ENCODE measurements at places on chromosomes 4 and X.

DNA sequence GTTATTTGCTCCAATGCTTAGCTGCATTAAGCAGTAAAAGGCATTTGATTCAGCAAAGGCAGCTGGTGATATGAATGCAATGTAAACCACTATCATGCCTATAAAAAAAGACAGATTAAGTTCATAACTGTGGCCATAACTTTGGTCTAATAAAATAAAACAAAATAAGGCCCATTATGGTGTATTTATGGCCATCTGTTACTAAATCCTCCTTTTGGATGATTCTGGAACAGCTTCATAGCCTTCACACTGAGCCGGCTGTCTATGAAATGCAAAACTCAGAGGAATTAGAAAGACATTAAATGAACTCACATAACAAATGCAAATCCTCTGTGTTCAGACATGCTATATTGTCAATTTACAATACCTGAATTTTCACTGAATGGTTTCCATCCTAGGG, 223.7 kb upstream of the FAT4 start:
- no peak for DNase-seq

- DNase-seq: no peak
Measured at GRCh38 chr4:21018817-21019216, 318.6 kb downstream of the PACRGL start.

DNA sequence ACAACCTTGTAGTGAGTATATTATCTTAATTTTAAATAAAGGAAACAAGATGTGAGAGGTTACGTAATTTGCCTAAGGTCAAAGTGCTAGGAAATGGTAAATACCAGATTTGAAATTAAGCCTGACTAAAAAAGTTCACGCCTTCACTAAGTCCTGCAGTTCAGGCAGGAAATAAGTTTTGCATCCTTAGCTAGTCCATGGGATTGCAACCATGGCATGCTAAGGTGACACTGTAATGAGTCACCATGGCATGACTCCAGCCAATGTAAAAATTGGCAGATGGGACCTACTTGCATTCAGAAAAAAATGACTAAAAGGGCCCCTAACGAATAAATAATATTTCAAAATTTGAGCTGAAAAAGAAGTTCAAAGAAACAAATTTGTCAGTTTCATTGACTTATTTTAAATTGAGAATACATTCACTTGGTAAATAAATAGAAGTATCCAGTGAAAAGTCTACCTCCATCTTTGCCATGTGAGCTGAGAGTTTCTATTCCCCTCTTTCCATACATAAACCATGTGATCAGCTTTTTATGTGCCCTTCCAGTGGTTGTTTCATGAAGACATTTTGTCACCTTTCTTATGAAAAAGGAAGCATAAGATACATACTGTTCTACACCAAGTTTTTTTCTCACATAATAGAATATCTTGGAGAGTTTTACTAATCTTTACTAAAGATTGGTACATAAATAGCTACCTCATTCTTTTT, 72.4 kb downstream of the ANKRD50 start:
- DNase-seq: peak; percentile 60

- DNase-seq: no peak
Measured at GRCh38 chrX:53412446-53412845, 10.0 kb downstream of the SMC1A start.

DNA sequence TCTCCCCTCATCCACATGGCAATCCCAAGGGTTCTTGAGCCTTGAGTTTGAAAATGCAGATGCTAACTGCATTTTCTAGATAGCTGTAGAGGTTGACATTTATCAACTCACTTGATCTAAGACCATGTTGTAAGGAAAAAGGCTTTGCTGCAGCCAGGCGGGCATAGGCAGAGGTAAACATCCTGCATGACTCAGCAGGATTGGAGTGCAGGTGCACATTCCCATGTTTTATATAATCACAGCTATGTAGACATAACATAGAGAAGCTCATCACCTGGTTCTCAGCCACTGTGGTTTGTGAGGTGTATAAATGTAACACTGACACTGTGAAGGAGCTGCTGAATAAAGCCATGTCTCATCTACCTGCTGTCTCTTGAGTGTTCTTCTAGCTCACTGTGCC, 62.3 kb upstream of the PDE5A start:
- no peak for DNase-seq

- no peak for DNase-seq
Measured at GRCh38 chr4:128715616-128716015, 93.9 kb upstream of the JADE1 start.

DNA sequence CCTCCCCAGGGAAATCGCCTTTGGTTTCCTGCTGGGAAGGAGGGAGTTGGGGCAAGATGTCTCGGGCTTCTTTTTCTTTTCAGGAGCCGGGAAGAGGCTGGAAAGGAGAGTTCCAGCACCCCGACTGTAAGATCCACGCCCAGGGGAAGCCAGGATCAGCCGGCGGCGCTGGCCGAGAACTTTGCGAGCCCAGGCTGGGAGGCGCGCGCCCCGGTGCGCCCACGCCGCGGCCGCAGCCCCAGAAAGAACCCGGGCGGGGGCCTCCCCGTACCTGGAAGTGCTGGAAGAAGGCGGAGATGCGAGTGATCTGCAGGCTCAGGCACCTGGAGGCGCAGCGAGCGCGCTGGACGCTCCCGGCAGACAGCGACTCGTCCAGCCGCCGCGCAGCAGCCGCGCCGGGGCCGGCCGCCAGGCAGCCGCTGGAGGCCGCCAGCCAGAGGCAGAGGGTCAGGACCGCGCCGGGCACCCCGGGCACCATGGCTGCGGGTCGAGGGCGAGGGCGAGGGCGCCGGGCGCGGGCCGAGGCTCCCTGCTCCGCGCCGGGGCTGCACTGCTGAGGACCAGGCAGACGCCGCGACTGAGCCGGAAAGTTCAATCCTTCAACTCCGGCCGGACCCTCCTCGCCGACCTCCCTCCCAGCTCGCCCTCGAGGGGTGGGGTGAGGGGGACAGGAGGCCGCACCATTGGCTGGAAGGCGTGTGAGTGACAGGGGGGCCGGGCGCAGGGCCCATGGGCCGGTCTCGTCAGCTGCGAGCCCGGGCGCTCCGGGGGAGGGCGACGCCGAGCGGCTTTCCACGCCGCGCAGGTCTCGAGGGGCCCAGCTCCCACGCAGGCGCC, at the start of gene ANOS1:
ANOS1 (minus strand) TSS at position 579 of the 837 bp plus-strand sequence; CDS start at position 478, 101 bp downstream.
- DNase-seq: no peak

- DNase-seq: no peak
Measured at GRCh38 chr4:89222170-89222569, 85.4 kb downstream of the GPRIN3 start.

- no peak for DNase-seq
Measured at GRCh38 chr4:123438031-123438430, 41.4 kb downstream of the SPRY1 start.

DNA sequence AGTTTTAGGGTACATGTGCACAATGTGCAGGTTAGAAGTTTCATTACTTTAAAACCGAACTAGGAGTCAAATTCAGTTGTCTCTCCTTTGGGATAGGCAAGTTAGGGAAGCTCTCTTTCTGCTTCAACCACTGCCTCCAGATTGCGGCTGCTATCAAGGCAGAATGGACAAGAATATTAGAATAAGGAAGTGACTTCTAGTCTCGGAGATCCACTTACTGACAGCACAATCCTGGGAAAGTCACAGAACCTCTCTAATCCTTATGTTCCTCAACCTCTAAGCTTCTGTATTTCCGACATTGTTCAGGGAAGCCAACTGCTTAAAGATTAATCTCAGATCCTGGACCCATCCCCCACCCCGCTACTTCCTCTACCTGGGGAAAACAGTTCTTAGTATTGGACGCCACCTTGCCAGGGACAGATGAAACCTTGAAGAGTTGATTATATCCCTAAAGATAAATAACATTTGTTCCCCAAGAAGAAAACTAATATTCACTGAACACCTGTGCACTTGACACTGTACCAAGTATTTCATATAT, 2.1 kb downstream of the NUP62CL start:
- DNase-seq: no peak

DNA sequence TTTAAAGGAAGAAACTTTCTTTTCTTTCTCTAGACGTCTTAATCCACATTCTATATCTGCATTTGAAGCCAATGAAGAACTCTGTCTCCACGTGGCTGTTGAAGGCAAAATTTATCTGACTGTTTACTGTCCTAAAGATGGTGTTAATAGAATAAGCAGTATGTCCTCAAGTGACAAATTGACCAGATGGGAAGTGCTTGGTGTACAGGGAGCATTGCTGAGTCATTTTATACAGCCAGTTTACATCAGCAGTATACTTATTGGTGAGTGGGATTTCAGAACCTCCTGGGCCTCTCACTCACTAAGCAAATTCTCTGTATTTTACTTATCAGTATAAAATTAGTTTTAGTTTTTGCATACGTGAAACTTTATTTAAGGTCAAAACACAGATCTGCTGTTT, 33.7 kb downstream of the ADAD1 start:
- DNase-seq: peak; percentile 8

DNA sequence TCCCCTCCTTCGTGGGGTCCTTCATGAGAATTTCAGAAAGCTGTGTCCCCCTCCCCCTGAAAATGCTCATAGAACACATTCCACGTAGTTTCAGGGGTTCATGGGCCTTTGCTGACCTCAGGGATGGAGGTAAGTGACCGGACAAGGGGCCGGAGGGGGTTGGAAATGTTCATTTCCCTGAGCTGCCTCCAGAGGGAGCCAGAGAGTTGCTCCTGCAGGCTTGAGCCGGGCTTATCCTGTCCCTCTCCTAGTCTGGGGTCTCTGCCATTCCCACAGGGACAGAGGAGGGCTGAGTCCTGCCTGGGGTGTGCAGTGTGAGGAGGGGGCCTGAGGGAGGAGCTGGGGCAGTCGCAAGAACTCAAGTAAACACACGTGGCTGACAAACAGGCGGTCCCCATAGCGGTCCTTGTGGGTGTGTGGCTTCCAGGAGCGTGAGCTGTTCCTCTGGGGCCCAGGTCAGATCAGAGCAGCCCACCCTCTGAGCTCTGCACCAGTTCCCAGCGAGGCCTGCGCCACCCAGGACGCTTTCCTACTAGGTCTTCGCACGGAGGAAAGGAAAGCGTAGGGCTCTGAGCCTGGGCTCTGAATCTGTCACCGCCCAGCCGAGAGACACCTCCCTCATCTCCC, 62.5 kb downstream of the WFS1 start:
- DNase-seq: no peak

DNA sequence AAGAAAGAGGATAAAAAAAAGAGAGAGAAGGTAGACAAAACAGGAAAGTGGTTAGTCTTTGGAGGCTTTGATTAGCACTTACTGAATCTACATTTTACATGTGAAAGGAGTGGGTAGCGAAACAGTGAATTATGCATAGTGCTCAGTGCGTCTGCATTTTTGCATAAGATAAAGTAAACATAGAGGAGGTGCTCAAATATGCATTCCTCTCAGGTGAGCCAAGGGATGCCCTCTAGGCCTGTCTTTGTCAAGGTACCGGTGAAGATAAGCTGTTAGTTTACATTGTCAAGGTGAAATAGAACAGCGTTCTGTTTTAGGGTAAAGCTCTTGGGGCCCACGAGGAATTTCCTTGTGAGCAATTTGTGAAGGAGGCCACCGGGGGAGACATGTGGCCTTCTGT, 260.6 kb downstream of the TRIML1 start:
- DNase-seq: no peak

- DNase-seq: no peak
Measured at GRCh38 chrX:38332505-38332904, 5.2 kb upstream of the RPGR start.

- no peak for DNase-seq
Measured at GRCh38 chr4:166662266-166662843, 571.9 kb downstream of the SPOCK3 start.

DNA sequence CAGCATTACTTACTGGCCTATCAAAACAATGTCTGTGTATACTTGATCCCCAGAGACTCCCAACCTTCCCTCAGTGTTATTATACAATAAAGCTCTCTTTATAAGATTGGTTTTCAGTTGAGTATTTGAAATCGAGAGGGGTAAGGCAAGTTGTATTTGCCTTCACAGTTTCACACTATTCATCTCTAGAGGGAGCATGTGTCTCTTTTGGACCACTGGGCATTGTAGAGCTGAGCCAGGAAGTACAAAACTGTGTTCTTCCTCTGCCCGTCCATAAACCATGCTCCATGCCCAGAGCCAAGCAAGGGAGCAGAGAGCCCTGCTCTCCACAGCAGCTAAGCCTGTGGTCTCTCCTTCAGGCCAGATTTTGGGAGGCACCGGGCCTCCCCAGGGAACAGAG, 61.5 kb upstream of the HHIP start:
- no peak for DNase-seq

- no peak for DNase-seq
Measured at GRCh38 chrX:93420525-93421082, 252.8 kb downstream of the NAP1L3 start.

DNA sequence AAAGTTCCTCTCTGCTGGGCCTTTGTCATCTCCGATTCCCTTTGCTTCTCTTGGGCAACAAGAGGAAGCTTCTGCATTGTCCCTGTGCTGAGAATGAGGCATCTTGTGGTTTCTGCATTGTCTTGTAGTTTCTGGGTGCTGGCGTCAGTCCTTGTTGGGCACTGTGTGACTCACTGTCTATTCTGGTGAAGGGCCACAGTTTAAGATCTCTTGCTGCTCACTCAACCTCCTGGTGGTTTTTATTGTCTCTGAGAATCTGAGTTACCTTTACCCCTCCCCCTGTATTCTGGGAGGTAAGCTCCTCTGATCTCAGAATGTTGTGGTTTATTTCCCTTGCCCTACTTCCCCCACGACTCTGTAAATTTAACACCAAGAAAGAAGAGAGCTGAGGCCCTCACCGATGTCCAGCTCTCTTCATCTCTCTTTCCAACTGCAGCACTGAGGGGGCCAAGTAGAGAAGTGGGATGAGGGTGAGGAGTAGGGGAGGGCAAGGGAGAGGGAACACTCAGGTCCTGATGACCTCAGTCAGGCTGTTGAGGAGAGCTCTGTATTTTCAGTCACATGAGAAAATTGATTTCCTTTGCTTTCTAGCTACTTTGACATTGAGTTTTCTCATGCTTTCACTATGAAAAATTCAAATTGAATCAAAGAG, 441.6 kb upstream of the PITX2 start:
- DNase-seq: no peak

GRCh38 chr4:31246856-31247255, 526.7 kb downstream of the PCDH7 start:
- DNase-seq: no peak

DNA sequence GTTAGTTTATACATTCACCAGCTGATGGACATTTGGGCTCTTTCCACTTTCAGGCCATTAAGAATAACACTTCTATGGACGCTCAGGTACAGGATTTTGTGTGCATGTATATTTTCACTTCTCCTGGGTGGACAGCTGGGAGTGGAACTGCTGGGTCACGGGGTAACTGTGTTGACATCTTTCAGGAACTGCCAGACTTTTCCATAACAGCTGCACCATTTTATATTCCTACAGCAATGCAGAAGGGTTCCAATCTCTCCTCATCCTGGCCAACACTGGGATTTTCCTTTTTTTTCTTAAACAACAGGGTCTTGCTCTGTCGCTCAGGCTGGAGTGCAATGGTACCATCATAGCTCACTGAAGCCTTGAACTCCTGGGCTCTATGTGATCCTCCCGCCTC, 11.9 kb downstream of the HAUS7 start:
- DNase-seq: no peak

GRCh38 chr4:35614120-35614519, 630.2 kb downstream of the ARAP2 start:
- no peak for DNase-seq
